ENCODE measurements at places on chromosomes 1 and 21. TPM values are rescaled to one million over a fixed set of nuclear protein-coding genes. Genes with fewer than 3 reads are reported as not detected.

DNA sequence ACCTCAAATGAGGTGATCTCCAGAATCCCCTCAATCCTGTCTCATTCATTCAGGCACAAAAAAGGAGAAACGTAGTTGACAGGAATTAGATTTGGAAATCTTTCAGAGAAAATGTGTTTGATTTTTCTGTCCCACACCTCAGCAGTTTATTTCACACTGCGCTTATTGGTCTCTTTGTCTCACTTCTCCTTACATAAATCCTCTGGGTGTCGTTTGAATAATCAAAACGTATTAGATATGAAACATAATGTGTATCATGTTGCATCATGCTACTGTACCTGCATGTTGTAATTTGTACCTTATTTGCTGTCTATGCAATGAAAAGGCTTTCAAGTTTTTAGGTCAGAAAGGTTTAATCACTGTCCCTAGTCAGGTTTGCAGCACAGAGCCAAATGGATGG lies 255.7 kb downstream of the DISC1 start:
- DNase-seq = no peak

DNA sequence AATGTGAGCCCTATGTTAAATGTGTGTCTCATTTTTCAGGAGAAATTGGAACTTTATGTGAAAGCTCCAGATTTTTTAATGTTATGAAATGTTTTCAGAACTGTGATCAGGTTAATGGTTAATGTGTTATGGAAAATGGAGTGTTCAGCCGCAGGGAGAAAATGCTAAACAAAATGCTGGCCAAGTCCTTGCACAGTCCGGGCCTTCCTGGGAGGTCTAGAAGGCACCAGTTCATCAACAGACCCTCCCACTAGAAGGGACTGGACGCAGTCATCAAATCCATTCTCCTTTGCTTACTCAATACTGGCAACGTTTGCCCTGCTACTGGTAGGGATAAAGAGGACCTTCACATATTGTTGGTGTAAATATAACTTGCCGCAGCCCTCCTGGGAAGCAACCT lies 43.4 kb downstream of the VWA5B1 start:
- no peak for DNase-seq

- no peak for DNase-seq
Observed at GRCh38 chr1:8473121-8473875, 155.4 kb downstream of the SLC45A1 start.

DNA sequence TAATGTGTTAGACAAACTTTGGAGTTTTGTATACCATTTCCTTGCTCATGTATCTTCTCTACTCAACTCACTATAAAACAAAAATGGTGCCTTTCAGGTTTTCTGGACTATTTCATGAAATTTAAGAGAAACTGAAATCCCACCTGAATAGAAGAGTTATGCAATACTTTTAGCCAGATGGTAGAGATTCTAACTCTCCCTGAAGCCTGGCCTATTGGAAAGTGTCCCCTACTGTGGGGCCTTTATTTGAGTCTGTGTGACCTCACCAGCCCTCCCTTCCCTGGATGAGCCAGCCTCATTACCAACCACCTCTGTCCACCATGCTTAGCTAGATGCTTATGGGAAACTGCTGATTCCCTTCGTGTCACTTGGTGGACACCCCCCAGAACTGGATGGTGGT lies 35.5 kb downstream of the TBX19 start:
- DNase-seq = no peak

DNA sequence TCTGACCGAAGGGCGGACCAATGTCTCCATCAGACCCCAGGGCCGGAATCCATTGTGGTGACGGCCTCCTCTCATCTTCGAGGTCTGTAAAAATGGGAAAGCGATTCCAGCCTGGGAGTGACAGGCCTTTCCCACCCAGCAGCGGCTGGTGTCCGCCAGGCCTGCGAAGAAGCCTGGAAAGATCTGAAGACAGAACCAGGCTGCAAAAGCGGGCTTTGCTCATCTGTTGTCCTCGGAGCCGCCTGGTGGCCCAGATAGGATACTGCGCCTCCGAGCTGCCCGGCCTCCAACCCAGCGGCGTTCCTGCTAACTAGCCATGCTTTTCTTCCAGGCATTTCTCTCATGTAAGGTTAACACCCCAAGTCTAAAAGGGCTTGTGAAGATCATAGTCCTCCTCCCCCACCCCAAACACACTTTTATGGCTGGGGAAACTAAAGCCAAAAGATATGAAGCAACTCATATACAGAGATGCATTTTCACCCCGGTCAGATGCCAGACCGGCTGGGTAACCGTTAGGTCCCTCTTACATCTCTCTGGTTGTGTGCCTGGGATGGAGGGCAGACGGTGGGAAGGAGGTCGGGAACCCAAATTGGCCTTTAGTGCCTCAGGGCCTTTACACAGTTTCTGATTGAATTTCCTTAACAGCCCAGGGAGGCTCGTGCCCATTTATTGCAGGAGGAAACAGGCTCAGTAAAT lies 1.9 kb upstream of the DHRS3 start:
- DNase-seq = peak; percentile 92

GRCh38 chr1:162695687-162696086 lies 63.4 kb downstream of the DDR2 start:
- no peak for DNase-seq

GRCh38 chr1:19644395-19644680 lies 227 bp downstream of the NBL1 start:
- no peak for DNase-seq

- no peak for DNase-seq
Observed at GRCh38 chr1:5423109-5423508, 569.1 kb downstream of the NPHP4 start.

DNA sequence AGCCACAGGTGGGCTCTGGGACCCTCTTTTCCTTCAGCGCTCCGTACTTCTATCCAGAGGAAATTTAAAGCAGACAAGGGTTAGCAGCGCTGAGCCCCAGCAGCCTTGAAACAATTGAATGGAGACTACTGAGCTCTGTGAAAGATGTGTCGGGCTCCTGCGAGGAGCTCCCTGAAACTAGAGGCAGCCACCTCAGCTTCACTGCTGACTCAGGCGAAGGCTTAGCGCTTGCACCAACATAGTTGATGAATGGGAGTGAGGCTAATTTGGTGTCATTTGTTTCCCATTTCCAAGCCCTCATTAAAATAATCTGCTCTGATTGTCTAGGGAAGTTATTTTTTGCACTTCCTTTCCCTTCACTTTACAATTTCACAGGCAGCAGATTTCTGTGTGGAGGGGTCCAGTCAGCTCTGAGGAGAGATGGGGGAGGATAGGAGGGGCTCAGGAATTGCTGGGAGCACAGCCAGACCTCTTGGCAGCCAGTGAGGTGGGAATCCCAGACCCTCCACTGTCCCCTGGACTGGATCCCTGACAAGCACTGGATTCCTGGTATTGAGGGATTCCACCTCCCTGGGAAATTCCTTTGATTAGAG lies 398.9 kb upstream of the PLXNA2 start:
- DNase-seq = no peak

DNA sequence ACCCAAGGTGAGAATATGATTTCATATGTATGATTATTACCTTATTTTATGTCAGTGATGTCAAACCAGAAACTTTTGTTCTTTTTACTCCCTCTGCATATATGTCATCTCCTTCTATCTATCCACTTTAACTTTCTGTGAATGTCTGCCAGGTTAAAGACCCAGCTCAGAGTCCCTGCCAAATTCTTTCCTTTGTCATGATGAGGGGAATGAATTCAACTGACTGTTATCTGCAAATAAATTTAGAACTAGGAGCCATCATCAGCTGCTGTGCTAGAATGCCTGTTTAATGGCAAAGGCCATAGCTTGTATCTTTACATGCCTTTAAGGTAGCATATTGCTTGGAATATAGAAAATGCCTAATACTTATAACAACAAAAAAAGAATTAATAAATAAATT lies 815.6 kb upstream of the NEGR1 start:
- no peak for DNase-seq

DNA sequence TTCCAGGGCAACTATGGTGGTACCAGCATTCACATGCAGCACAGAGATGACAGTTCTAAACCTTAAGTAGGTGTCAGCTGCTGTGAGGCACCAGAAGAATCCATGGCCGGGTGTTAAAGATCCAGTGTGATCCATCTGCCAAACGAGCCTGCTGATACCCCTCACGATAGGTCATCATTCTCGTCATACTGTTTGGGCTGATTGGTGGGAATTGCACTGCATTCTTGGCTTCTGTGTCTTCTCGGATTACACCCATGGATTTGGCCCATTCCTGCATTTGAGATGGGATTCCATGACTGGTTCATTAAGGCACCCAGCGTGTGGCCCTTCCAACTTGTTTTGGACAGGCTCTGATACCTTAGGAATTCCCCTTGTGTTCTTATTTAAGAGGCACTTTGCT lies 55.2 kb downstream of the ST6GALNAC3 start:
- DNase-seq = no peak

The RAD54L gene
- 99.6 TPM for total RNA-seq

The IGSF21 gene
- total RNA-seq = 2.0 TPM

The ROR1 gene
- total RNA-seq = 33.5 TPM

The C1orf141 gene
- total RNA-seq = not detected

The MARCKSL1 gene
- total RNA-seq = 20.4 TPM

The SLC6A17 gene
- total RNA-seq = not detected

The NR1I3 gene
- total RNA-seq = not detected

The KRTAP13-2 gene
- total RNA-seq = not detected

The HOOK1 gene
- 19.7 TPM for total RNA-seq

The ABCG1 gene
- 31.6 TPM for total RNA-seq

The HES3 gene
- total RNA-seq = not detected

The GJB3 gene
- not detected for total RNA-seq

The ARTN gene
- not detected for total RNA-seq

The OVAAL gene
- total RNA-seq = not detected

The RSPH1 gene
- 0.58 TPM for total RNA-seq
